ENCODE measurements at places on chromosomes 2 and 18.

- DNase-seq, result no peak
Observed at GRCh38 chr18:71212222-71212621, 923.4 kb downstream of the SOCS6 start.

- no peak for DNase-seq
Observed at GRCh38 chr2:25234738-25235137, 66.4 kb upstream of the POMC start.

- no peak for DNase-seq
Observed at GRCh38 chr2:210833403-210833802, 277.0 kb downstream of the CPS1 start.

DNA sequence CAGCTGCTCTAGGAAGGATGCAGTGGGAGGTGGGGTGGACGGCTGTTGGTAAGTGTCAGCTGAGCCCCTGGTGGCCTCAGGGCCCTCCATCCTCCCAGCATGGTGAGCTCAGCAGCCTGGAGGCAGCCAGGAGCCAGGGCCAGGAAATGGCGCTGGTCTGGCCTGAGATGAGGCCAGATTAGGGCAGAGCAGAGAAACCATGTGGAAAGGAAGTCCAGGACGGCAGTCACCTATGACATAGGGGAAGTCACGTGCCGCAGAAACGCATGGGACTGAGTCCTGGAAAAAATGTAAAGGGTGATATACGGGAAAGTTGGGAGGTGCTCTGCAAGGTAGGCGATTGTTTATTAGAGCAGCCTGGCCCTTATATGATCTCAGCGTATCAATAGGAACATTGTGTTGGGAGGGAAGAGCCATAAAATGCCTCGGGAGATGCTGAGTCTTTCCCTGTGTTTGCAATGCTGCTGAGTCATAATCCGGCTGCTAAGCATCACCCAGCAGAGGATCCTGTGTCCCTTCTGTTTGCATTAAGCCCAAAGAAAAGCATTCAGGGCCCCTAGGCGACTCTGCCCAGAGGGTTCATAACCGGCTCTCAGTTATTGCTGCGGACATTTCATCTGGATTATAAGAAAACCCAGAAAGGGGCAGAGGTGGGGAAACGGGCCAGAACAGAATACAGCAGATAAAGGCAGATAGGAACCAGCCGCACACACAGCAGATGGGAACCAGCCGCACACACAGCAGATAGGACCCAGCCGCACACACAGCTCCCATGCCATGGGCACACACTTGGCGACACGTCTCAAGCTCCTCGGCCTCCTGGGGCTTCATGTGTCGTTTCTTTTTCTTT, 30.3 kb upstream of the B3GNT7 start:
- DNase-seq, result no peak

GRCh38 chr2:13106302-13106701, 389.6 kb downstream of the TRIB2 start:
- no peak for DNase-seq

DNA sequence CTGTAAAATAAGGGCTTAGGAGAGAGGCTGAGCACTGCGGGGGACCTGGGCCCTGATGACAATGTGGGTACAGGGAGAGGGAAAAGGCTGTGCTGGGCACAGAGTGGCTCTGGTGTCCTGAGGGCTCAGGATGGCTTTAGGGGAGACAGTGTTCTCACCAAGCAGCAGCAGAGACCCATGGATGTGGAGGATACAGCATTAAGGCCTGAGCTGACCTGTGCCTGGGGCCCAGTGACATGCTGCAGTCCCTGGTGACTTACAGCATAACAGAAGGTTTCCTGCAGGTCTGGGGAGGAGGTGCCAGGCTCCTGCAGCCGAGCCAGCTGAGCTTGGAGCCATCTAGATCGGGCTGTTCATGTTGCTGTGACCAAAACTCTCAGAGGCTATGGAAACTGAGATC, 191.3 kb upstream of the SMAD2 start:
- no peak for DNase-seq

DNA sequence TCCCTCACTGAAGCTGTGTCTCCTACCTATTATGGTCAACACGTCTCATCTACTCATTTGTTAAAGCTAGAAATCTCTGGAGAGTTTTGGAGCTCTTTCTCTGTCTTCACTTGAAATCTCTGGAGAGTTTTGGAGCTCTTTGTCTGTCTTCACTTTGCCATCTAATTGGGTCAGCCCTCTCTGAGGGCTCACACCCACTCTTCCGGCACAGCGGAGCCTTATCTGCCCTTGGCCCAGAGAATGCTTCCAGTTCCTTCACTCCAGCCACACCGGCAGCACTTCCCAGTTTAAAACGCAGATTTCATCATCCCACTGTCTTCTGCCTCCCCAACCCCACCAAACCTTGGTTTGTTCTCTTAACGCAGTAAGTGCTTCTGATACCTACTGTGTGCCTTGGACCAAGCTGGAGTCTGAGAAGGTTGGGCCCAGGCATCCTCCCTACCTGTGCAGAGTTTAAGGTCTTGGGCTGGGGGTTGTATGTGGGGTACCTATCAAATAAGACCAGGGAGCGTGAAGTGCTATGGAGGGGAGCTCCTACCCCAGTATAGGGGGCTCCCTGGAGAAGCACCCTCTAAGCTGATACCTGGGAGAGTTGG, 5.0 kb downstream of the HPCAL1 start:
- DNase-seq, result no peak

- no peak for DNase-seq
Observed at GRCh38 chr2:109497911-109498870, 115.6 kb downstream of the SEPTIN10 start.

GRCh38 chr2:229566370-229566769, 148.0 kb downstream of the DNER start:
- no peak for DNase-seq

DNA sequence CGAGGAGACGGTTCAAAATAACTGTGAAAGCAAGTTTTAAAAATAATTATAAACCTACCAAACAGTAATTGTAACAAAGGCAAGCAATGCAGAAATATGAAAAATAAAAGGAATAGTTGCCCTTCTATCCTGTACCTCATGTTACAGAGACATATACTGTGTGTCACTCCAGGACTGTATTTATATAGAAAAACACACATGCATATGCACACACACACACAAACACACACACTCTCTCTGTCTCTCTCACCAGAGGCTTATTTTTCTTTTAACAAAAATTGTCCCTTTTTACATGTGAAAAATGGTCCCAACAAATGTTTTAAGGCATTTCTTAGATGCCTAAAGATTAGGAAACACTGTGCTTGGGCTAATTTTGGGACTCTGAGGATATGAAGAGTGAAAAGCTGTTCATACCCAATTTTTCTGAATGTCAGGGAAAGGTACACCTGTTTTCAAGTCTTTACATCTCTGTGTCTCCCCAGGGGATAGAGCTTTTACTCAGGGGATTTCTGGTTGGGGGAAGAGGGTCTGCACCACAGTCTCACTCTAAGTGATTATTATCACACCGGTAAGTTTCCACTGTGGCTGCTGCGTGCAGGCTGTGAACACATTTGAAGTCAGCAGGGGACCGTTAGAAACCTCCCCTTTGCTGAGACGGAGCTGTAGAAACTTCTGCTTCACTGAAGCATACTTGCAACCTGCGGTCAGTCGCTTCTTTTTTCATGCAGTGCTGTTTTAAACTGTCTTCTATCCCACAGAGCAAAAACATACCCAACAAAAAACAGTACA, 51.4 kb upstream of the SPAG16 start:
- no peak for DNase-seq

DNA sequence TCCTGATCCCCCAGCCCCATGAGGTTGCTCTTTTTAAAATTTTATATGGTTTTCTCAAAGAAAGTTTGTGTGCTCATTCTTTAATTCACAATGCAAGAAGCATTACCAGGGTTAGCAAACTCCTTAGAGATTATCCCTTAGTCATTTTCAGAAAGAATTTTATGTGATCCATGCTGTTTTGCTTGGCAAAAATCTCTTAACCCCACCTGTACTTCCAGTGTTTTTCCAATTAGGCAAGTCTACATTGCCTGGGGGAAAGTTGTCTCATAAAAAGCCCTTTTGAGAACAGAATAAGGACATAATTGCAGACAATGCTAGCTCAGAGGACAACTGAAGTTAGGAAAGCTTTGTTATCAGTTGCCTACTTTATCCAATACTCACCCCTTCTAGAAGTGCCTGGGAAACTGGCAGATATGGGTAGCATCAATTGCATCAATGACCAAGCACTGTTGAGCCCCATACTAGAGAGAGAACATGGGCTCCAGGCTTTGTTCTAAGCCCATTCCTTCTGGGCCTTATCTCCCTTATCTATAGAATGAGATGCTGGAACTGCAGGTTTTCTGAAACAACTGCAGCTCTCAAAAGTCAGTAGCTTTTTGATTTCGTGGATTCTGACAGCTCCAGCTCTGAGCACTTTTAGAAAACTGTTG, 265.9 kb upstream of the SPHKAP start:
- no peak for DNase-seq

- no peak for DNase-seq
Observed at GRCh38 chr2:149170911-149171310, 132.4 kb downstream of the LYPD6B start.
